ENCODE measurements at places on chromosomes 6 and 20. TPM values are rescaled to one million over a fixed set of nuclear protein-coding genes. Genes with fewer than 3 reads are reported as not detected.
A peak's percentile ranks its signal among the peaks of the same experiment; 100 is the strongest.

ZNF322 gene
- total RNA-seq: 27.3 TPM

HLA-DRB1 gene
- 267 TPM for total RNA-seq

SLC32A1 gene
- not detected for total RNA-seq

TMEM151B gene
- total RNA-seq: not detected

TTI1 gene
- total RNA-seq: 19.5 TPM

- DNase-seq: peak; percentile 36
- no peaks in the 10 kb centered on the region for H3K4me1 ChIP-seq
- H3K4me3 ChIP-seq: peak overlapping the region; percentile 51
- no peaks in the 10 kb centered on the region for H3K27me3 ChIP-seq
Observed at GRCh38 chr6:87968435-87969278, 79.0 kb upstream of the SPACA1 start.

GRCh38 chr20:60306105-60306504 lies 347.9 kb downstream of the CDH26 start:
- H3K4me1 ChIP-seq: no peaks in the 10 kb centered on the region
- no peaks in the 10 kb centered on the region for H3K36me3 ChIP-seq
- no peak for DNase-seq
- no peak overlapping the region for H3K4me3 ChIP-seq

- H3K4me1 ChIP-seq: no peaks in the 10 kb centered on the region
- H3K27ac ChIP-seq: no peak overlapping the region
- no peak overlapping the region for H3K4me3 ChIP-seq
Observed at GRCh38 chr20:2162125-2162822, 60.6 kb downstream of the STK35 start.

DNA sequence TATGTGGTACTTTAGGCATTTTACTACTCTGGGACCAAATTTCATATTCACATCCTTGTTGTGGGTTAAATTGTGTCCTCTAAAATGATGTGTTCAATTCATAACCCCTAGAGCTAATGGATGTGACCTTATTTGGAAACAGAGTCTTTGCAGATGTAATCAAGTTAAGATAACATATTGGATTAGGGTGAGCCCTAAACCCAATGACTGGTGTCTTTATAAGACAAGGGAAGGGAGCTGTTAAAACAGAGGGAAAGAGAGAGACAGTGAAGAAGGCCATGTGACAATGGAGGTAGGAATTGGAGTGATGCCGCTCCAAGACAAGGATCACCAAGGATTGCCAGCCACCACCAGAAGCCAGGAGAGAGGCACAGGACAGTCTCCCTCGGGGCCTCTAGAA lies 220.0 kb downstream of the ADGRG6 start:
- no peaks in the 10 kb centered on the region for H3K36me3 ChIP-seq
- no peaks in the 10 kb centered on the region for H3K4me1 ChIP-seq
- DNase-seq: no peak
- H3K27me3 ChIP-seq: no peaks in the 10 kb centered on the region
